Upper lobe of left lung (tissue), 6 donors: ENCODE measurements at places on chromosomes 3 and 15. TPM values are rescaled to one million over a fixed set of nuclear protein-coding genes. Genes with fewer than 3 reads are reported as not detected.

The NANOGP8 gene
- 0.46 TPM for total RNA-seq

The HES1 gene
- total RNA-seq = 14.9 TPM

The CHRNA3 gene
- total RNA-seq = 0.49 TPM

DNA sequence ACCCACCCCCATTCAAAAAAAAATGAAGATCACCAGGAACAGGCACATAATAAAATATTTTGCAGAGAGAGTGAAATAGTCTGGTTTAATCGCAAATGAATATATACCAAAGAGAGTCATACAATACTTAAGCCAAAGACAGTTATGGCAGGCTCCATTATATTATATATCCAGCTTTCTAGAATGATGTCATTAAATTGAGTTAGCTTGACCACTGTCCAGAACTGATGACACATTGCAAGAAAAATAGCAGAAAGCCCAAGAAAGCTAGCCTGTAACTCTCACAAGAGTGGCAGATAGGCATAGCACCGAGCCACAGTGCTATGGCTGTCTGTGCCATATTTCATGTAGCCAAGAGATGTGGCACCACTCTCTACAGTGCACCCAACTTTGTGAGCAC is 231.9 kb upstream of the SEMA6D start:
- DNase-seq = no peak

The IL20RB gene
- 0.80 TPM for total RNA-seq

DNA sequence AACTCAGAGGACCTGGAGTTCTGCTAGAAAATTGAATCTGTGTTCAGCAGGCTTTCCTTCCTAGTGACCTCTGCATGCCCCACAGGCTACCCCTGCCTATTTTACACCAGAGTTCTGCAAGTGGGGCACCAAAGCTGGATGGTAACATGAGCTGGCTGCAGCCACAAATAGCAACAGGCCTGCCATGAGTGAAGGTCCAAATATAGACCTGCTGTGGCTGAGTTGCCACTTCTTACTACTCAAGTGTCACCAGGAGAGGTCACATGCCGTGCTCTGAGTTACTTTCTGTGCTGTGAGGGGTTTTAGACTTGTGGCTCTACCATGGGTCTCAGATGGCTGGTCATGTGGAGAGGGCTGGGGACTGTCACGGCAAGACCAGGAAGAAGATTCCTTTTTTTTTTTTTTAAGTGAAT is at the start of gene FSD2:
FSD2 (minus strand) TSS at position 76 of the 413 bp plus-strand sequence. CDS start 18,679 bp downstream, outside the sequence.
- DNase-seq = no peak

DNA sequence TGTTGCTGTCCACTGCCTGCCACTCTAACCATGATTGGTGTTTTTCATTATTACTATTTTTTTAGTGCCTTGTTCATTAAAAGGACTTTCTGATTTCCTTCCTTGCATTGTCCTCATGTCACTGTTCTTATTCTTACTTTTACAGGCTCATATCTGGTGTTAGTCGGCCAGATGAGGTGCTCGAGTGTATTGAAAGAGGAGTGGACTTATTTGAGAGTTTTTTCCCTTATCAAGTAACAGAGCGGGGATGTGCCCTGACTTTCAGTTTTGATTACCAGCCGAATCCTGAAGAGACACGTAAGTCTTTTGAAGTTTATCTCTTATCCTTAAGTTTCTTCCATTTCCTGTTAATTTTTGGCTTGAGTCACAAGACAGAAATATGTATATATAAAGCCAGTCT is 23.2 kb downstream of the QTRT2 start:
- no peak for DNase-seq

DNA sequence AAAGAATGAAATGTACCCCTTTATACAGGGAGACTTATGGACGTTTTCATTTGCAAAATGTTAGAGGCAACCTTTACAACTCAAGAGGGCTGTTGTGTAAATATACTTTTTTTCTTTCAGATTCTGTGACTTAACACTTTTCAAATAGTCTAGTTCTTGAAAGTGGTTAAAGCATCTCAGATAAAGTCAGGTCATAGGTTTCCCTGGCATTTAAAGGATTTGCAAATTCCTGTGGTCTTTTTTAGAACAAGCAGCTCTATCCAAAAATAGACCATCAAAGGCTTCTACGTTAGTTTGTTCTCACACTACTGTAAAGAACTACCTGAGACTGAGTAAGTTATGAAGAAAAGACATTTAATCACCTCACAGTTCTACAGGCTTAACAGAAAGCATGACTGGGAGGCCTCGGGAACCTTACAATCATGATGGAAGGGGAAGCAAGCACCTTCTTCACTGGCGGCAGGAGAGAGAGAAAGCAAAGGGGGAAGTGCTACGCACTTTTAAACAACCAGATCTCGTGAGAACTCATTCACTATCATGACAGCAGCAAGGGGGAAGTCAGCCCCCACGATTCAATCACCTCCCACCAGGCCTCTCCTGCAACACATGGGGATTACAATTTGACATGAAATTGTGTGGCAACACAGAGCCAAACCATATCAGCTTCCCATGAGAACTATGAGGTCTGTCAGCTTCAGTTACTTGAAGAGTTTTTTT is 23.3 kb upstream of the GABRR3 start:
- DNase-seq = no peak

- no peak for DNase-seq
Measured at GRCh38 chr3:136512381-136512780, 239.8 kb downstream of the STAG1 start.

DNA sequence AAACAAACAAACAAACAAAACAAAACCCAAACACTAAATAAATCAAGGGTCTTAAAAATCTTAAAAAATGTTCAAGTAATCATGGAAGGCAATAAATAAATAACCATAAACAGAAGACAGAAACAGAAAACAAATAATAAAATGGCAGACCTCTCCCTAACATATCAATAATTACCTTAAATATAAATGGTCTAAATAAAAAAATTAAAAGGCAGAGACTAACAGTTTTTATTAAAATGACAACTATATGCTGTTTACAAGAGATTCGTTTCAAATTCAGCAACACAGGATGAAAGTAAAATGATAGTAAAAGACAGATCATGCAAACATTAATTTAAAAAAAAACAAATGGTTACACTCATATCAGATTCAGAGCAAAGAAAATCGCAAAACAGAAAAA is 91.1 kb downstream of the UBE3A start:
- DNase-seq = no peak

DNA sequence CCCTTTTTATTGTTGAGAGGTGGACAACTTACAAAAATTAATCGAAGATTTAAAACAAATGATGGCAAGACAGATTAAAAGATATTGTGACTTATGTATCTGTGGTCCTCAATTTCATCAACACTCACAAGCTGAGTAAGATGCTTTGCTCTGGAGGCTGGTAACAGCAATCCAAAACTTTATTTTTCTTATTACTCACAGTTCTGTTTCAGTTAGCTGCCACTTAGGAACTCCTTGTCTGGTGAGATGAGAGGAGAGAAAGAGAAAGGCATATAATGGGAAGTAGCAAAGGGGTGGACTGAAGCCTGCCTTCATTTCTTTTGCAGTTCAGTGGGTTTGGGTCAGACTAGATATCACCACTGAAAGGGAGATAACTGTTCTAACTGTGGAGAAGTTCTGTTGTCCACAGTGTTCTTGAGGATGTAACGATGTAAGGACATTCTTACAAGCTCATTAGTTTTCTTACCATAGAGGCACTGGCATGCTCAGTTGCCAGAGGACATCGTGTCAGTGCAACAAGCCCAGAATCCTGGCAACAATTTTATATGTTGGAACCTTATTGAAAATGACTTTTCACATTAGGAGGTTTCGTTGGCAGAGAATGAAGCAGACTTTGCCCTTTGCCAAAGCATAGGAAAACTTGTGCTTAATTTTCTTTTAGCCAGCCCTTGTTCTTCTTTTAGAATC is 93.6 kb downstream of the PLCL2 start:
- DNase-seq = no peak

The MCCC1 gene
- 157 TPM for total RNA-seq
